ENCODE measurements at places on chromosomes 7 and 10.

DNA sequence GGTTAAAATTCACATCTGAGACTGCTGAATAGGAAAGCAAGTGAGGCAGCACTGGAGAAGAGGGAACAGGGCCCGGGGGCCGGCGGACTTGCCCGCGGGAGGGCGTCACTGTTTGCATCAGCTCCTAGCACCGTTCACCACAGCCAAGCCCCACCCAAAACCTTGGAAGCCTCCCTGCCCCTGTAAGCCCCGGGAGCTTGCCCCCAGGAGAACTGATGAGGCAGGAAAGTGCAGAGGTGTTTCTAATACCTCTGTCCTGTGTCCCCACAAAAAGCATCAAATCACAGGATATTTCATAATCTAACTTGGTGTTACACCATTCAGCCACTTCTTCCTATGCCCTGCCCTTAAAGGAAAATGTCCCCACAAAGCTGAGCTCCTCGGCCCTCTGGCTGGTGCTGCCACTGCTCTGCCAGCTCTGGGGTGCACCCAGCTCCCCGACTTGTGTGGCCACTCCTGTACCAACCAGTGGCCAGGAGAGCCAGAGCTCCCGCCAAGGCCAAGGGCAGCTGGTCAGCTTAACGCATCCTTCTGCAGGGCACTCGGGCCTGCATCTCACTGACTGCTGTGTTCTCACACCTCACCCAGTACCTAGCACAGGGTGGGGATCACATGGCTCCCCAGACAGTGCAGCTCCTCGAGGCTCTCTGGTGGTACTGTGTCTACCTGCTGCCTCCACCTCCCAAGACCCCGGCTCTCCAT is 47.3 kb upstream of the CNPY1 start:
- no peak for DNase-seq

GRCh38 chr10:129530581-129530980 is 63.5 kb downstream of the MGMT start:
- DNase-seq, result no peak

DNA sequence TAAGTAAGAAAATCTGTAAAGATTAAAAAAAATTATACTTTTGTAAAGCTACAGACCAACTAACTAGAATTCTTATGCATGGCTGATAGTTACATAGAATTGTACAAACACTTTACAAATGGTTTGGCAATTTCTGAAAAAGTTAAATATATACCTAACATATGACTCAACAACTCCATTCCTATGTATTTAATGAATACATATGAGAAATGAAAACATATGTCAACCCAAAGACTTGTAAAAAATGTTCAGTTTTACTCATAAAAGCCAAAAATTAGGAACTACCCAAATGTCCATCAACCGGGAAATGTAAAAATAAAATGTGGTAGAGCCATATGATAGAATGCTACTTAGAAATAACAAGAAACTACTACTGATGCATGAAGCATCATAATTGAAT is 152.6 kb upstream of the NRG3 start:
- DNase-seq, result no peak

DNA sequence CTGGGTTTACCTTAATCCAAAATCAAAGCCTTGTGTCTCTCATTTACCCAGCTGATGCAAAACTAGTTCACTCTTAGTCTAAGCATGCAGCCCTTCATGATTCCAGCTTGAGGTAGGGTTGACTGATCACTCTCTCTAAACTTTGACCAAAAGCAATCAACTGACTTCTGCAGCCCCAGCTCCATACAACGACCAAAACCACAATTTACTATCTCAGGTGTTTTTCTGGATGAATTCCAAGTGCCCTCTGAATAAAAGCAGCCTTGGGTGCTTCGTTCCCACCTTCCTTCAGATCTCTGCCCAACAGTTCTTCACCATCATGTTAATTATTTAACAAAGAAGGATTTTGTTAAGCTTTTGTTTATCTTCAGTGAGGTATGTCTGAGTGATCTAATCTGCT is 62.6 kb downstream of the CCDC6 start:
- DNase-seq, result no peak

- no peak for DNase-seq
Measured at GRCh38 chr10:132599732-132600131, 62.1 kb downstream of the INPP5A start.

DNA sequence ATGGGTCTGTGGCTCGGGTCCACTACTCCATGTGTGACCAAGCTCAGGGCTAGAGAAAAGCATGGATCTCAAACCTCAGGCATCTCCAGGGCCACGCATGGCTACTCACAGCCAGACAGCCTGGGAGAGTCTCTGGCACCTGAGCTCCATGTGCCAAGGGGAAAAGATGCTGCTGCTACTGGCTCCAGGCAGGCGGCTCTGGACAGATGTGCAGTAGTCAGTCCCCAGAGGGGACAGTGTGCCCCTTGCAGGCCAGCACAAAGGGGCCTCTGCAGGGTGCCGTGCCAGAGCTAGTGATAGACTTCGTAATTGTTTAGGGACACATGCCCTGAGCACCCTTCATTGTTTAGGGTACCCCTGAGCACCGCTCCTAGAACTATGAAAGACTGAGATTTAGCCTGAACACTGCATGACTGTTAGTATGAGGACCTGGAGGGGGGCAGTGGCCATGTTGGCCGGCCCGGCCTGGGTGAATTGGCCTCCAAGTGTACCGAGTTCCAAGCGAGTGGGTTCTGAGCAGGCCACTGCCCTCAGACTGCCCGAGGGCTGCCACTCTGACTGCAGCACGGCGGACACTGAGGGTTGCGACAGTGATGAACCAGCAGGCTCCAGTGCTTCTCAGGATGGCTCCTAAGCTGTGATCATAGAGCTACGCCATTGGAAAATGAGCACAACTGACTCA is 80.7 kb downstream of the TCERG1L start:
- no peak for DNase-seq

DNA sequence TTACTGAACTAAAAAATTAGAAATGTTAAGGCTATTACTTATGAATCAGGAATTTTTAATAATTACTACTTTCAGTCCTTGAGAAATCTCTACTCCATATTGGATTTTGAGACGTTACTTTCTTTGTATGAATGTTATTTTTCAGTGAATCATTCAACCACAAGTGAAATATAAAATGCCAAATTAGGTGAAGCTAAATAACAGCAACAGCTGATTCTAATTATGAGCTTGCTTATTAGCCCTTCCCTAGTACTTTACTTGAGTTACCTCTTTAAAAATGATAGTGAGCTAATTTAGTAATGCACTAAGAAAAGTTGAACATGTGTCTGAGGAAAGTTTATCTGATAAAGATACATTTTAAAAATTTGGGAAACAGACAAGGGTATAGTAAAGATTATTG is 51.4 kb downstream of the PCGF5 start:
- no peak for DNase-seq

- no peak for DNase-seq
Measured at GRCh38 chr7:2205036-2205780, 27.5 kb downstream of the MAD1L1 start.

GRCh38 chr10:72316386-72316700 is 38.4 kb downstream of the DNAJB12 start:
- no peak for DNase-seq

- DNase-seq, result no peak
Measured at GRCh38 chr7:149422914-149423301, 38.0 kb downstream of the ZNF777 start.

DNA sequence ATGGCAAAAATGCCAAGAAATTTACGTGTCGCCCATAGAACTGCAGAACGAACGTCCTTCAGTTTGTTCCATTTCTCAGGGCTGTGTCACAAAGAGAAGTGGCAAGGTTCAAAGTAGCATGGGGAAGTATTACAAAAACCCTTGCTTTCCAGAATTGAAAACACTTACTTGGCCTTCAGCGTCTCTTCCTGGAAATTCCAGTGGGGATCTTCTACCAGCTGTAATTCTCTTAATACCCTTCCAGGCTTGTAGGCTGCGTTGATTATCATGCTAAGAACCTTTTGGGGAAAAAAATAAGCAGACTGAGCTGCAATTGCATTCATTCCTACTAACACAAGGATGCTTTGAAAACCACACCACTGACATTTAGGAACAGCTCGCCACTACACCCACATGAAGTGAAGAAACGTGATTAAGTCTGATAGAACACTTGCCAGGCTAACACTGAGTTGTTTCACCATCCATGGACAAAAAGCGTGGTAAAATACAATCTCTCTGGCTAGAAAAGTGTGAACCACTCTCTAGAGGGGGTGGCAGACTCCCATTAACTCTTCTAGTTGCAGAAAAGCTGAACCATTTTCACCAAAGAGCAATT is 222.3 kb downstream of the SFMBT2 start:
- no peak for DNase-seq

GRCh38 chr7:29435167-29435566 is 128.5 kb upstream of the PRR15 start:
- no peak for DNase-seq

- no peak for DNase-seq
Measured at GRCh38 chr7:103928581-103928980, 60.9 kb downstream of the RELN start.

- no peak for DNase-seq
Measured at GRCh38 chr10:132980426-132981172, 38.2 kb upstream of the CFAP46 start.

GRCh38 chr7:111750228-111750627 is 187.9 kb upstream of the IMMP2L start:
- no peak for DNase-seq

DNA sequence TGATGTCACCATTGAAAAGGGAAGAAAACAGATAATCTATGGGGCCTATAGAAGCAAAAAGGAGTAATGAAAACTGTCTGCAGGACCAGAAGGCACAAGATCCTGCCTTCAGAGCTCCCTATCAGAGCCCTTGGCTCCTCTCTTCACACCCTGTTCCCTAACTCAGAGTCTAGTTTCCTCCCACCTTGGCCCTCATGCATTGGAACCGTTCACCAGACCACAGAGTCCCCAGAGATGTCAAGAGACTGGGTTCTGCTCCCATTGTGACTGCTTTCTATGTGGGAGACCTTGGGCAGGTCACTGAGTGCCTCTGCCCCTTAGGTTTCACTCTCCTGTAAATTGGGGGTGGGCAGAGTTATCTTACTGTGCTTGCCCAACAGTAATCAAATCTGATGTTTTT is 80.1 kb upstream of the RPA3 start:
- DNase-seq, result no peak

- peak; percentile 50 for DNase-seq
Measured at GRCh38 chr7:55546814-55547213, 25.5 kb downstream of the VOPP1 start.

DNA sequence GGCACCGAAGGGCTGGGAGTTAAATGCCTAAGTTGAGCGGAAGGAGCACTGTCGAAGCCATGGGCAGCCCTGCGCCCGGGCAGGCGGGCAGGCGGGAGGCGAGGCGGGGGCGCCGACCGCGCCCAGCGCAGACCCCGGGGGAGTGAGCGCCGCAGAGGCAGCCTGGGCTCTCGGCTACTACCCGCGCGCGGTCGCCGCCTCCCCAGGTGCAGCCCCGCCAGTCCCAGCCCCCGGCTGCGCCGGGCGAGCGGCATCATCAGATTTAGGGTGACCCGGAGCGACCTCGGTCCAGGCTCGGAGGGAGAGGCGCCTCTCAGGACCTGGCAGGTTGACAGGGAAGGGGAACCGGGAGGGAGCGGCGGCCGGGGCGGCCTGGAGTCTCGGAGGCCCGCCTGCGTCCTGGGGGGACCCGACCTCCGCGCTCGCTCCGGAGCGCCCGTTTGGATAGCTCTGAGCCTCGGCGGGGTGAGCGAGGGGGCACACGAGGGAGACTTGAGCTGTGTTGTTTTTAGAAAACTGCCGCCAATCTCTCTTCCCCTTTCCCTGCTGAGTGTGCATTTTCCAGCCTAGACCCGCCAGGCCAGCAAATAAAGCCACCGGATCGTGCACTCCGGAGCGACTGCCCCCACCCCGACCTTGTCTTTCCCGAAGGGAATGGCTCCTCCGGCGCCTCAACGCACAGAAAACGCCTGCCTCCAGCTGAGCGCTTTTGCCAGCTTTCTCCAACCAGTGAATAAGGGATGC is 2.3 kb upstream of the NRP1 start:
- peak; percentile 19 for DNase-seq

- DNase-seq, result no peak
Measured at GRCh38 chr10:75441196-75441595, 9.8 kb downstream of the LRMDA start.

DNA sequence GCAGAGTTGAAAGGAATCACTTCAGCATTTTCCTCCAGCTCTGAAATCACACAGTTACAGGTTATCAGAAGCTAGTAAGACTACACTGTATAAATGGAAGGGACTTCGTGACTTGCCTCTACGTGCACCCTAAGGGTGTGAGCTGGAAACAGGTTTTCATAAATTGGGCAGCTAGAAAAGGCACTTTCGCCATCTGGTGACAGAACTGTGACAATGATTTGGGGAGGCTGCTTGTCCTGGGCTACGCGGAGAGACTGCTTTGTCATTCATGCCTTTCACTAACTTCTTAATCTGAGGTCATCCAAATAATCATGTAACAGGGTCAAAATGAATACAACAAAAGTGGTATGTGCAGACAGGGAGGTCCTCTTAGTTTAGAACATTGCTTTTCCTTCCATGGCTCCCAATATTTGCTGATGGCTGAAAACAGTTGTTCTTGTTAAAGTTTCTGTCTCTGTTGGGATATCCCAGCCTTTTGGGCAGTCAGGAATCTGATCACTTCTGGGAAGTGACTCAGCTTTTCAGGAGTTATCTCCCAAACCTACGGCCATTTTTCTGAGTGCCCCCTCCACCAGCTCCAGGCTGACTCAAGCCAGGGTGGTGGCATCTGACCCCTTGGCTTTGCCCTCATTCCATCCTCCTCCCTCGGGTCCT is 17.8 kb downstream of the VWC2 start:
- DNase-seq, result no peak

DNA sequence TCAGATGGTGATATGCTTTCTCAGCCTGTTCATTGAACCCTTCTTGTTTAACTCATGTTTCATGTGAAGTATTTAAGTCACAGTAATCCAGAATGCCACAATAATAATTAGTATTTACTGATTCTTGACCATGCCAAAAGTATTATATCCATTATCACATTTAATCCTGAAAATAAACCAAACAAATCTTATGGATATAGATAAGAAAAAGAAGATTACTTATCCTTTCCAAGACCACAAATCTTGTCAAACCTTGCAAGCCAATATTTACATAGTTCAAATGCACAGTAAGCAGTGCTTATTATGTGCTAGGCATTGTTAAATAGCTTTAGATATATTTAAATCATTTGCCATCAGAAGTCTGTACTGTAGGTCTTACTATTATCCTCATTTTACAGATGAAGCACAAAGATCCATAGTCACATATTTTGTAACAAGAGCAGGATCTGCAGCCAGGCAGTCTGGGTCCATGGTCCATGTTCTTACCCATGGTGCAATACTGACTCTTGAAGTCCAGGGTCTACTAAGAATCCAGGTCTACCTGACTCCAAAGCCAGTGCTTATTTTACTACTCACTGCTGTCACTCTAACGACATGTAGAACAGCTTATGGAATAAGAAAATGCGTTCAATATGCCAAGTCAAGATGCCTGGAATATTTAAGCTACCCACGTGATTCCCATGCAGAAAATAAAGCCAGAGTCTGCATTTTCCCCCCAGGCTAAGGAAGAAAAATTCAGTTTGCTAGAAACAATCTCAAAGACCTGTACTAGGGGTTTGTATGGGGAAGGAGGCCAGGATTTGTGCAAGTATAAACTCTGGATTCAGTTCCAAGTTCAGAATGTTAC is 984.8 kb upstream of the LRRTM3 start:
- no peak for DNase-seq

GRCh38 chr10:7405637-7406036 is 5.2 kb downstream of the SFMBT2 start:
- DNase-seq, result no peak
